Activated CD4-positive, CD25-positive, alpha-beta regulatory T cell (primary cell): ENCODE measurements at places on chromosomes 12 and 14.
A peak's percentile ranks its signal among the peaks of the same experiment; 100 is the strongest.

GRCh38 chr12:57726151-57726883 is 12.2 kb downstream of the AGAP2 start:
- no peak for DNase-seq

- peak; percentile 40 for DNase-seq
These were observed 7.6 kb upstream of the PFDN5 start for GRCh38 chr12:53287741-53288216.

- DNase-seq = no peak
These were observed 121.2 kb downstream of the CACNA1C start for GRCh38 chr12:2173971-2174370.

DNA sequence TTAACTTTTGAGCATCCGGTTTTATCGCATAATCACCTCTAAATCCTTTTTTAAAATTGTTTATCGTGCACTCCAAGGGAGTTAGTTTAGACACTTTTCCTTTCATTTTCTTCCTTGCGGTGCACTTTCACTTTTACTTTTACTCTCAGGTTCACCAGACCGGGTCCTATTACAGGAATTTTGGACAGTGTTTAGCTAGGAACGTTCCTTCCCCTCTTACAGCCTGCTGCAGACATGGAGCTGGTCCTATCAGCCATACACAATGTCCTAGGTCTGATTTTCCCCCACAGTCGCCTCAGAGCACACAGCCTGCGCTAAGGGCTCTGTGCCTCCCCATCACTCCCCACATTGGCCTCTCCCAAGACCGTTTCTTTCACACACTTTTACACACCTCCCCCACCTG is 103.9 kb downstream of the ALG10 start:
- DNase-seq = no peak

GRCh38 chr12:91347481-91348214 is 165.0 kb upstream of the DCN start:
- no peak for DNase-seq

DNA sequence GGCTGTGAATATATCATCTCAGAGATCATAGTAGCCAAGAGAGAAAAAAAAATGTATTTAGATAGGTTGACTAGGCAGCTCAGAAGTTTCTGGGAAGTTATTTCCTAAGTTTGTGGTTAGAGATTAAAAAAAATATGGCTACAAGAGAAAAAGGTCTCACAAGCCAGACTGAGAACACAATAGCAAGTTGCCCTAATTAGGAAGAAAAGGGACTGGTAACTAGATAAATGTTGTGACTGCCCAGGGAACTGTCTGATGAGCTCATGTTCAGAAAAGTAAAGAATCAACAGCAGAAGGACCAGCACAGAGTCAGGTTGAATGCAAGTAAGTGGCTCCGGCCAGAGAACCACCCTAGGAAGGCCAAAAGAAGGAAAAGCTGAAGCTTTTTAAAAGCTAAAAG is 256.6 kb downstream of the PRKD1 start:
- DNase-seq = no peak

GRCh38 chr12:82326905-82327503 is 31.2 kb downstream of the CCDC59 start:
- DNase-seq = no peak

- no peak for DNase-seq
These were observed 393 bp downstream of the ORMDL2 start for GRCh38 chr12:55818140-55818728.

GRCh38 chr14:90140956-90141316 is 79.1 kb downstream of the KCNK13 start:
- DNase-seq = no peak

- no peak for DNase-seq
These were observed 12.1 kb downstream of the INF2 start for GRCh38 chr14:104701383-104702076.

GRCh38 chr12:106766393-106766826 is 8.1 kb upstream of the RIC8B start:
- no peak for DNase-seq

DNA sequence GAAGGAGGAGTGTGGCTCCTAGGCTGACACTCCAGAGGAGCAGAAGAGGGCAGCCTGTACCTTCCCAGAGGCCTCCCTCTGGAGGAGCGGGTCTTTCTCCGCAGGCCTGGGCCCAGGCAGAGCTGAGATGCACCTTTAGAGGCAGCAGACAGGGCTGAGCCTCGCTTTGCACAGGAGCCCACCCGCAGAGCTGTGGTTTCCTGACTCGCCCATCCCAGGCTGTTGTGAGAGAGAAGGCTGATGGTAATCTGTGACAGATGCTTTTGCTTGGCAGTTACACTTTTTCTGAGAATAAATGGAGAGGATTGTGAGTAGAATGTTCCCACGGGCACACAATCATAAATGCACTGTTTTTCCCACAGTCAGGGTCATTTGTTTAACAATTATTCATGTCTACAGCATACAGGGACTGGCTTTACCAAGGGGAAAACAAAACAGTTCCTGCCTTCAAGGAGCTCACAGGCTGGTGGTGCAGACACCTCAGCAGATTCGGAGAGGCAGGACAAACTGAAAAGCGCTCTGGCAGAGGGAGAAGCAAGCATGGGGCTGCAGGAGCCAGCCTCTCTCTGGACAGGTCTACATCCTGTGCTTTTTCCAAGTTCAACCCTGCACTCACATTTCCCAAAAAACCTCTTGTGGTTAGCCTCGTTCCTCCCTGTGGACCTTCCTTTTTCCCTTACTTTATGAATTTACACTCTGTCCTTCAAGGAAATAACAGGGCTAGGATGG is 13.9 kb downstream of the EVL start:
- DNase-seq = peak; percentile 37
